T-cell (primary cell): ENCODE measurements at places on chromosomes 16 and 17. TPM values are rescaled to one million over a fixed set of nuclear protein-coding genes. Genes with fewer than 3 reads are reported as not detected.

SHPK gene
- total RNA-seq: 10.5 TPM

EIF4A3 gene
- total RNA-seq: 71.4 TPM

AATK gene
- 0.72 TPM for total RNA-seq

DPEP1 gene
- not detected for total RNA-seq

TERB1 gene
- total RNA-seq: not detected

ELMO3 gene
- 9.7 TPM for total RNA-seq

CDK3 gene
- total RNA-seq: 7.5 TPM

BRIP1 gene
- total RNA-seq: 2.0 TPM

SLFN14 gene
- total RNA-seq: not detected

CD300LB gene
- not detected for total RNA-seq
